ENCODE measurements at places on chromosomes 2 and 18.

DNA sequence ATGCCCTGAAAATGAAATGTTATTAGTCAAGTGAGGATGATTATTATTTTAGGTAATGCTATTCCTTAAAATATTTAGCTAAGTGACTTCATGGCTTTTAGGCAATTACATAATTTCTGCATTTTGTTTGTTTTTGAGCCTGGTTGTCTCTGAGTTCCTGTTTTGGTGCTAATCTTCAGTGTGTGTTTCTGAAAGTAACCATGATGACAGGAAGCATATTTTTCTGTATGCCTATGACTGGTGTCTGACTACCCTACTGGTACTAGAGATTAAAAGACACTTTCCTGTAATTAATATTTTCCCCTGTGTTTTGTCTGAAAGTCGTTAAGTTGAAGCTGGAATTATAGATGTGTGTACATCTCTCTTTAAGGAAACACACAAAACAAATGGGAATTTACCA, 295.0 kb upstream of the SPRED2 start:
- no peak for DNase-seq

- DNase-seq: no peak
Measured at GRCh38 chr18:3044931-3045698, 32.2 kb upstream of the LPIN2 start.

- DNase-seq: no peak
Measured at GRCh38 chr2:9765611-9766531, 77.4 kb upstream of the TAF1B start.

DNA sequence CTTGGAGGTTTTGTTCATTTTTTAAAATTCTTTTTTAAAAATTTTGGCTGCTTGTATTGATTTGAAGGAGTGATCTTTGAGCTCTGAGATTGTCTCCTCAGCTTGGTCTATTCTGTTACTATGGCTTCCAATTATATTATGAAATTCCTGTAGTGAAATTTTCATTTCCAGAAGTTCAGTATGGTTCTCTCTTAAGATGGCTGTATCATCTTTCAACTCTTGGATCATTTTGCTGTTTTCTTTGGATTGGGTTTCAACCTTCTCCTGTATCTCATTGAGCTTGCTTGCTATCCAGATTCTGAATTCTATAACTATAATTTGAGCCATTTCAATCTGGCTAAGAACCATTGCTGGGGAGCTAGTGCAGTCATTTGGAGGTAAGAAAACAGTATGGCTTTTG, 270.8 kb upstream of the NT5C1B start:
- DNase-seq: peak; percentile 10

- DNase-seq: no peak
Measured at GRCh38 chr18:56538746-56539145, 99.6 kb downstream of the TXNL1 start.

DNA sequence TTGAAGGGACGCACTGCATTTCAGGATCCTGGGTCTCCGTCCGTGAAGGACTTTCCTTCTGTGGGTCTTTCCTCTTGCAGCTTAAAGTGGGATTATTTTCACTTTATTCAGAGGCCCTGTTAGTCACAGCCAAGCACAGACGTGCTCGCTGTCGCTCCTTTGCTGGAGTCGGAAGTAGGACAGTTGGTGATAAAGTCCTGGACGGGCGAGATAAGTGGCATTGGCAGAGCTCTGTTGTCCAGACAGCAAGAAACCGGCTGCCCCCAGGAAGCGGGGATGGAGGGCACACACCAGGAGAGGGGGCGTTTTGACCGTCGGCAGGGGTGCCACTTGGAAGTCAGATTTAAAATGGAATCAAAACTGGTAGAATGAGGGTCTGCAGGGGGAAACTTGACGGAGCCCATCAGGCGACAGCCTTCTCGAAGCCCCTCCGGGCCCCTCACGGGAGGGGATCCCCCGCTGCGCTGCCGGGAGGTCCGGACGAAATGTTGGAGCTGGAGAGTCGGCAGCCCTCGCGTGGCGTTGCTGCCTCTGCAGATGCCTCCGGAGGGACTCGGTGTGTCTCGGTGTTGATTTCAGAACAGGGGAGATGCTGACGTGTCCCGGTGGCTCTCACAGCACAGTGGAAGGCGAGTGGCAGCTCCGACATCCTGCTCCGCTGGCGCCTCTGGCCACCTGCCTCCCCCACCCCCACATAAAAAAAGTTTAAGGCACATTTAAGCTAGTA, 124.2 kb downstream of the NFATC1 start:
- no peak for DNase-seq

DNA sequence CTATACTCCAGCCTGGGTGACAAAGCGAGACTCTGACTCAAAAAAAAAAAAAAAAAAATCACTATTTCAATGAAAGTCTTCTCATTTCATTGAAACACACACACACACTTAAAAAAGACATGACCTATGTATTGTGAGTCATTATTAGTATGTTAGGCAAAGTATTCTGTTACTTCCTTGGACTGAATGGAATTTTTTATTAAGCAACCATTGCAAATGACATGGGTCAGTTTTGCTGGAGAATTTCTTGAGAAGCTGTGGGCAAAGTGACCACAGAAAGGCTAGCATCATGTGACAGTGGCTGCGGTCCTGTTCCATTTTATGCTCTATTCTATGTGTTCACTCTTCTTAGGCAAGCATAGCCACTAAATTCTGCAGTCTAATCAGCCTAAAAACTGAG, 695.7 kb downstream of the TDRD15 start:
- no peak for DNase-seq

DNA sequence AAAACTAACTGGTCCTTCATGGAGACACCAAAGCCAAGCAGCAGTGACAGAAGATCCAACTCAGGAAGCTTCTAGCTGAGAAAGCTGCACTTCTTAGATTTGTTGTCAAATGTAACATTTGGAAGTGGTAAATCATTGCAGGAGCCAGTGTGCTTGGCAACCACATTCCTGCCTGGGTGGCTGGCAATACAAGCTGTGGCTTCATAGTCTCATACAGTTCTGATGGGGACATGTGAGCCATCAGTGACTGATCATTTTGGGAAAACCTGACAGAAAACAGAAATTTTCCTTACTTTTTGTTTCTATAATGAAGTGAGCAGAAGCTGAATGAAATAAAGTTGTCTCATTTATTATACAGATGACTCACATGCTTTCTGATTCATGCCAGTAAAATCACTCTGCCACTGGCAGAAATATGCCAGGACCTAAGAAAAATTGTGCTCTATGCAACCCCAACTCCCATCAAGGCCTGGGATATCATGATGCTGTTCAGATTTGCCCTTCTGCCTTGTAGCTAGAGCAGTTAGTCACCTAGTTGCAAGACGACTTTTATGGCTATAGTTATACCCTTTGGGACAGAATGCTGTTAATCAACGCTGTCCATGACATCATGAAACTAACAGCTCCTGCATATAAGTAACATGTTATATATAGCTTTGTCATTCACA, 508.1 kb downstream of the ADCYAP1 start:
- DNase-seq: no peak

DNA sequence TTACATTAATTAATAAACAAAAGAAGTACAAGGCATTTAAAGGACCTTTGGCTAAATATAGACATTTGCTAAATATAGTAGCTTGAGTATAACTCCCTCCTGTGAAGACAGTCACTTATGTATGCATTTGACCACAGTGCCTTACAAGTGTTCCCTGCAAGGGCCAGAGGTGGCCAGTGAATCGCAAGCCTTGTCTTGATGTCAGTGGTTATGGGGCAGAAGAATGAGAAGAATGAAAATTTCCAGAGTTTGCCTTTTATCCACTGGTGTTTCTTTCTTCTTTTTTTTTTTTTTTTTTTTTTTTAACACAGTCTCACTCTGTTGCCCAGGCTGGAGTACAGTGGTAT, 1.8 kb downstream of the LRRFIP1 start:
- no peak for DNase-seq

DNA sequence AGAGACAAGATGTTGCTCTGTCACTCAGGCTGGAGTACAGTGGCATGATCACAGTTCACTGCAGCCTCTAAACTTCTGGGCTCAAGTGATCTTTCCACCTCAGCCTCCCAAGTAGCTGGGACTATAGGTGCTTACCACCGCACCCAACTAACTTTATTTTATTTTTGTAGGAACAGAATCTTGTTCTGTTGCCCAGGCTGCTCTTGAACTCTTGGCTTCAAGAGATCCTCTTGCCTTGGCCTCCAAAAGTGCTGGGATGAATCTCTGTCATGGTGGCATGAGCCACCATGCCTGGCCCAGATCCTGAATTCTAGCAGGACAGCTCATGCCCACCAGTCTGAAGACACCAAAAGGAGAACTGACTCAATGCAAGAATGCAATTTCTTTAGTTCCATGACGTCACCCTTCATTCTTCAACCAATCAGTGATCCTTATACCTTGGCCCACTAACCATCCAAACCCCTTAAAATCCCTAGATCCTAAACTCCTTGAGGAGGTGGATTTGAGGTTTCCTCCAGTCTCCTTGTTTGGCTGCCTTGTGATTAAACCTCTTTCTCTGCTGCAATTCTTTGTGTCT, 25.6 kb upstream of the CXXC1 start:
- no peak for DNase-seq

- DNase-seq: no peak
Measured at GRCh38 chr2:233059797-233060500, at the start of gene INPP5D. TSS of gene INPP5D (plus strand) at chr2:233060342. CDS start at chr2:233060479, 137 bp downstream.

DNA sequence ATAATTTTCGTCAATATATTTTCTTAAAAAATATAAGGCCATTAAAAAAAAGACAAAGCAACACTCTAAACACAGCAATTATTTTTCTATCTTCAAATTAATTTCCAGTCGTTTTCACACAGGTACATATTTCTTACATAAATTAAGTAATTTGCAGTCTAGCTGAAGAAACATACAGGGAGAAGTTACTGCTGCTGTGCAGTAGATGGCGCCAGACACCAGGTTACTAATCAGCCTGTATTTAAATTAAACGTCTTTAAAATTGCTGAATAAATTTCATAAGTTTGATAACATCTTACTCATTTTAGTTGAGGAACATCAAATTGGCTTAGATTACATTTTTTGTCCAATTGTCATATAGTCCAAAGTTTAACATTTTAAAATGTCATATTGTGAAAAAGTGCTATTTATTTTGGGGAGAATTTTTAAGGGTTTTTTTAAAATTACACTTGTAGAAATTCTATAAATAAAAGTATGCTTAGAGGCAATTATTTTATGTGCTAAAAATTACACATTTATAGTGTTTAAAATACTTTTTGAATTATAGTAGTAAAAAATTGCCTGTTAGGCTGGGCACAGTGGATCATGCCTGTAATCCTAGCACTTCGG, 88.4 kb downstream of the PMAIP1 start:
- DNase-seq: peak; percentile 68

DNA sequence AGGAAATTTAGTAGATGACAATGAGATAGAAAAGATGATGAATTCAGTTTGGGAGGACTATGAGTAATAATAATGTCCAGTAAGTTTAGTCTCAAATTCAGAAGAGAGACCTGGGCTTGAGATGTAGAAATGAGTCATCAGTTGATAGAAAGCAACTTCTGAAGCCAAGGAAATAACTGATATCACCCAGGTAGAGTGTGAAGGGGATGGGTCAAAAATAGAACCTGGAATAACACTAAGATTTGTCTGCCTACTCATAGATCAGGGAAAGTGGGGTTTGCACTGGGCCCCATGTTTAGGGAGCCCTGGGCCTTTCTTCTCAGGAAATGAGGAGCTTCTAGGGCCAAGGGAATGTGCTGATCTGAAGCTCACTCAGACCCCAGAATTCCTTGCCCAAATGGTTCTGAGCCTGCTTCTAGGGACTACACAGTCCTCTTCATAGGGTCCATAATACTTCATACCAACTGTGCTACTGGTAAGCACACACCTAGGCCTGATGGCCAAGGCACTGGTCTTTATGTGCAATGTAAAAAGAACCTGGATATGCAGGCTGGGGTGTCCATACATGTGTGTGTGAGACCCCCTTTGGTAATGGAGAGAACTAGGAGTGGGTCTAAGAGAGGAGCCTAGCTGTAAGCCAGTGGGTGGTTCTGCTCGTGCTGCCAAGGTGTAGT, 141.2 kb downstream of the IKZF2 start:
- no peak for DNase-seq

GRCh38 chr2:28620801-28621171, 124.9 kb downstream of the PLB1 start:
- DNase-seq: no peak

DNA sequence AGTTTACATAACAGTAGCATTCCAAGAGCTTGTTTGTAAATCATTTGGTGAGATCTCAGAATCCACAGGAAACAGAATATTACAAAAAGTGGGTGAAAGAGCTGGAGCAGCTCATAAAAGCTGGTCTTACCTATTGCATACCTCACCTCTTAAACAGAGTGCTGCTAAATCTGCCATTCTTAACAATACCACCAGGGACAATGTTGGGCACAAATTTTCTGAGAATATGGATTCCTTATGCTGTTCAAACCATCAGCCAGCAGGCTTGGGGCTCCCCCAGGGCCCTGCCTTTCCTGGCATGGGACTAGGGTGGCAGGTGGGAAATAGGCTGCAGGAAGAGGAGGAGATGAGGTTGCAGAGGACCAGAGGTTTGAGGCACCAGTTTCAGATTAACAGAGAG, 55.6 kb downstream of the TGFA start:
- no peak for DNase-seq

DNA sequence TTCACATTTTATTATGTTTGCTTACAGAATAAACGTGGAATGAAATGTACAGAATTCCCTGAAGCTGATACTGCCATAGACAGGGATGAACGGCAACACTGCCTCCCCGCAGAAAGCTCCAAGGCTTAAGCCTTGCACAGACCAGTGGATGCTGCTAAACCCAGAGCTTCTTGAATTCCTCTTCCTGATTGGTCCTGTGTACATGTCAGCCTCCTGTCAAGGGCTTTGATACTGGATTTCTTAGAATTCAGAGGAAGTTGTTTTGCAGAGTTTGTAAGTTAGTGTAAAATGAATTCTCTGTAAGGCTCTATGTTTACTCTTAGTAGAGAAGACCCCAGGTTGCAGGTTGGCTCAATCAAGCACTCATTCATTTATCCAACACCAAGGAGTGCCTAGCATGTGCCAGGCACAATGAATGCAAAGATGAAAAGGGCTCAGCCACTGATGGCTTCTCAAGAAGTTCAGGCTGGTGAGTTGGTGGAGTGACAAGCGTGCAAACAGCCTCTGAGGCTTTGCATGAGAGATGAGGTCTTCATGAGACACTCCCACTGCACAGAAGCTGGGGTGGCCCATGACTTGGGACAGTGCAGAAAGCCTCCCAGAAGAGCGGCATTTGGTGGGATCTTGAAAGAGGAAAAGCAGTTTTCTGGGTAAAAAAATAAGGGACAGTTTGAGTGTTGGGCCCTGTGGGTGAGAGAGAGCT, 50.4 kb downstream of the ACKR3 start:
- DNase-seq: no peak

DNA sequence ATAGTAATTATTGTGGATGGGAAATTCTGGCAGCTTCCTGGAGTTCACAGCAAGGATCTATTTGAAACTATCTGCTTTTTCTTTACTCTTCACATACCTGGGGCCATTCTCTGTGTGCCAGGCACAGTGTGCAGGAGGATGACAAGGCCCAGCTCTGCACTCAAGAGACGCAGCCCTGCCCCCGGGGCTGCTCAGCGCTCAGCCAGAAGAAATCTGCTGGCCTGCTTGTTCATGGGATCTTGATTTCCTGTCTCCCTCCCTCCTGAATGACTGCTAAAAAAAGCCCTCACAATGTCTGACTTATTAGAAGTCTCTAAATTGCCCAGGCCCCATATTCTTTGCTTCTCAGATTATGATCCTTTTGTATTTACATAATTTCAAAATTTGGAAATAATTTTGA, 210.9 kb downstream of the DCDC2C start:
- no peak for DNase-seq

GRCh38 chr2:4020153-4020552, 316.8 kb downstream of the DCDC2C start:
- no peak for DNase-seq

- DNase-seq: no peak
Measured at GRCh38 chr2:162914161-162914560, 75.6 kb upstream of the KCNH7 start.

Measured in astrocyte of the spinal cord (primary cell).